Activated CD8-positive, alpha-beta memory T cell treated with anti-CD3 and anti-CD28 coated beads, Interleukin-2, amount 10 ng/mL, durations not matched to agents 7 days and 5 days (primary cell): ENCODE measurements at places on chromosomes 13 and 19. TPM values are rescaled to one million over a fixed set of nuclear protein-coding genes. Genes with fewer than 3 reads are reported as not detected.

Gene THAP8
- total RNA-seq: 2.4 TPM

Gene PGLYRP2
- 0.09 TPM for total RNA-seq

Gene NKPD1
- 0.14 TPM for total RNA-seq

GRCh38 chr13:43389573-43389972, 366.2 kb downstream of the DNAJC15 start:
- no peak overlapping the region for H3K27ac ChIP-seq
- H3K36me3 ChIP-seq: no peaks in the 10 kb centered on the region
- H3K4me1 ChIP-seq: no peaks in the 10 kb centered on the region
- DNase-seq: no peak

GRCh38 chr19:14165990-14166830, 29.8 kb upstream of the ASF1B start:
- peaks cover 22% of the 10 kb centered on the region for H3K4me1 ChIP-seq
- no peaks in the 10 kb centered on the region for H3K36me3 ChIP-seq
- no peak for DNase-seq
- H3K27me3 ChIP-seq: no peaks in the 10 kb centered on the region

Gene C1QTNF9
- total RNA-seq: not detected
